ENCODE measurements at places on chromosomes 2 and 18. TPM values are rescaled to one million over a fixed set of nuclear protein-coding genes. Genes with fewer than 3 reads are reported as not detected.
A peak's percentile ranks its signal among the peaks of the same experiment; 100 is the strongest.

Gene EVA1A
- 0.56 TPM for total RNA-seq

Gene TPO
- total RNA-seq, result 6.0 TPM

Gene PROC
- not detected for total RNA-seq

Gene COL5A2
- total RNA-seq, result 61.1 TPM

Gene CBLN2
- total RNA-seq, result not detected

DNA sequence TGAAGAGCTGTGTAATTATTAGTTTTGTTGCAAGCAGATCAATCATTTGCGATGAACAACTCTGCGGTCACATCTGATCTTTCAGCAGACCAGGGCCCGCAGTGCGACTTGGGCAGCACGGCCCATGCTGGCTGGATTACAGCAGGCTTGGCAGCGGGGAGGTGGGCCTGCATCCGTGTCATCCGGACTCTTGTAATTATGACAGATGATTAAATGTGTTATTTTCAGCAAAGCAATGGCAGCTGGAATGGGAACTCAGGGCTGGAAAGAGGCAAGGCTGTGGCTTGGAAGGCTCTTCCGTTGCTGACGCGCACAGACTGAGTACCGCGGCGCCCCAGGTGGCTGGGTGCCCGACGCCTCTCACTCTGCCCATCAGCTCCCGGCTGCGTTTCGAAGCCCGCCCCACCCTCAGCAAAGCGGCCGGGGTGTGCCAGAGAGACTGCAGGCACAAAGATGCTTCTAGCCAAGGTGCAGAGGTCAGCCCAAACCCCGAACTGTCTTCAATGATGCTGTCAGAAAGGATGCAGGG lies 397.4 kb upstream of the SALL3 start:
- no peak for DNase-seq

GRCh38 chr2:230879891-230880290 lies 15.1 kb downstream of the ITM2C start:
- DNase-seq, result peak; percentile 40

- peak; percentile 87 for DNase-seq
Measured at GRCh38 chr2:185738679-185739472, at the start of gene FSIP2. FSIP2 (plus strand) TSS chr2:185738804; CDS start chr2:185738895, 91 bp downstream.

GRCh38 chr2:44926957-44927356 lies 14.5 kb upstream of the SIX3 start:
- DNase-seq, result no peak

DNA sequence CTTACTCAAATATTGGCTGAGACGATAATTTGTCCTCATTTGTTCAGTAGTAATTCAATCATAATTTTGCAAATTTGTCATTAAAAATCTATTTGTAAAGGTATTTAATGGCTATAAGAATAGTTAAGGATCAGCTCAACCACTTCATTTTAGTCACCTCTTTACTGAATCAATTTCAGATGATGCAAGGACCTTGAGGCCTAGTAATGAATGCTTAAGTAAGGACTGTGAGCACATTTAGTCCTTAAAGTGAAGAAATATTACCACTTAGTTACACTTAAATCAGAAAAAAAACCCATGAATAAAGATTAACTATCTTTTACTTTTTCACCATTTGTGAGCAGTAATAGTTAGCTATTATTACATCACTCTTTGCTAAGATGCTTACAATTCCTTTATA lies 778.9 kb downstream of the CCDC85A start:
- no peak for DNase-seq

- no peak for DNase-seq
Measured at GRCh38 chr2:64773461-64774118, 119.9 kb upstream of the SERTAD2 start.

All from posterior vena cava (tissue), 2 donors.